Stimulated activated CD4-positive, alpha-beta T cell treated with anti-CD3 and anti-CD28 coated beads, Interleukin-15, amount 100 ng/mL, for 24 hours (primary cell): ENCODE measurements at places on chromosomes 1 and 21.
A peak's percentile ranks its signal among the peaks of the same experiment; 100 is the strongest.

GRCh38 chr21:40151611-40152010 lies 284.4 kb downstream of the PCP4 start:
- DNase-seq: no peak

DNA sequence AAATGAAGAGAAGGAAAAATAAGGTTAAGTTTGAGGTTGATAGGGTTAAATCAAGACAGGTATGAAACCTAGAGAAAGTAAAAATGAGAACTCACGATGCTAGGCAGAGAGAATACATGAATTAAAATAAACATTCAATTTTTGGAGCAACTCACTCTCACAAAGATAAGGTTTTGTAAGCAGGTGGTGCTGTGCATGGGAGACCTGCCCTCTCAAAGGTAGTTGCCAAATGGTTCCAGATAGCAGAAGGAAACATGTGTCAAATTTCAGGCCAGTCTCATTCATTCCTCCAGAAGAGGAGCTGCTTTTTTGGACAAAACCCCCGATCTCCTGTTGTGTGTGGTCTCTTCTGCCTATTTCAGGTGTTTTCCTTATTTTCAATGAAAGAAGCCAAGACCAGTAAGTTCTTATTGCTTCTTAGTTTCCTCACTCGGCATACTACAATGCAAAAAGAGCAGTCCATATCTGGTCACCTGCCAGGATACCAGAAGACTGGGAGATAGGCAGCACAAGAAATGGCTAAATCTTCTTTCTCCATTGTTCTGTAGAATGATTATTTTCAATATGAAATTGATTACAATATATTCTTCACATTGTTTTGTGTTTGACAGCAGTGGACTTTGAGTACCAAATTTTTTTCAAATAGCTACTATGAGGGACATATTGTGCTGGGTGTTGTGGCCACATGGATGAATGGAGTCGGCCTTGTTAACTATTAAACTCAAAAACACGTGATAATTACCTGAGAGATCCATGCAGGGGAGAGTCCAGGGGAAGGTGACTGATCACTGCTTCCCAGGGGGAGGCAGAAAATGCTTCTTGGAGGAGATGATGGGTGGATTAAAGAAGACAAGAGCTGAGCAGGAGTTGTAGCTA lies 3.6 kb downstream of the CR1L start:
- no peak for DNase-seq

DNA sequence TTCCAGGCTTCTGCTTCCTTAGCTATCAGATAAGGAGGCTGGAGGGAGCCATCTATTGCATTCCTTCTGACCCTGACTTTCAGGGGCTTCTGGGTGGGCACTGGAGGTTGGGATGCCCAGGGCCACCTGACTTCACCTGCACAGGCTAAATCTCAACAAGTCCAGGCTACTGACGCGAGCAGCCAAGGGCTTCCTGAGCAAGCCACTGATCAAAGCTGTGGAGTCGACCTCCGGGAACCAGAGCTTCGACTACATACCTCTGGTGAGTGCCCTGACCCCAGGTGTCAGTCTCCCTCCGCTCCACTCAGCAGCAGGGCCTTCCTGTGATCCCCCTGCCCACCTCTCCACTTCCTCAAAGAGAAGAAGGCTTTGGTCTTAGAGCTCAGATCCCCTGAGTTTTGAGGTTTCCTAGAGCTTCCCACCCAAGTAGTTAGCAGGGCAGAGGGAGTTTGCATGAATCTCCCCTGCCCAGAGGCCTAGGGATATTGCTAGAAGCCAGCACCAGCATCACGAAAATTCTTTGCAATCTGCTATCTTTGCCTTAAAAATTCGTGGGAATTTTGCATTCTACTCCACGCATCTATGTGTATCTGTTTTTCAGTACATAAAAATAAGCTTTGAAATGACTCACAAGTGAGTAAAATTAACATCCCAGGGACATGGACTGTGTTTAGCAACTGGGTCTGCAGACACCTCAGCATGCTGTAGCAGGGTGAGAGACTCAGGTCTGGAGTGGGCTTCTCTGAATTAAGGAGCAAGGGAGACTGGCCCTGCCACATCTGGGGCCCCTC lies 61.4 kb downstream of the VWA5B1 start:
- no peak for DNase-seq

DNA sequence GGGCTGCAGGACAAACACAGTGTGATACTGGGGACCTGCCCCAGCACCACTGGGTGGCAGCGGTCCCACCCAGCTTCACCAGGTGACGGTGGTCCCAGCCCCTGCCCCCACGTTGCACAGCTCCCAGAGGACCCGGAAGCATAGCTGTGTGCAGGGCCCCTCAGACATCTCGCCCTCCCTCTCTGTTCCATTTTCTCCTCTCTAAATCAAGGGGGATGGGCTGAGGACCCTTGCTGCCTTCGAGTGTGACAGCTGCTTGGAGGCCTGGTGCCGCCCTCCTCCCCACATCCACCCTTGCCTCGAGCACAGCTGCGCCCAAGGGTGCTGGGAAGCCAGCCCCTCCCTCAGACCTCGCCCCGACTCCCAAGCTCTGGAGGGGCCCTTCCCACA lies 16.1 kb upstream of the LRRC3 start:
- DNase-seq: no peak

- no peak for DNase-seq
These were observed 111.8 kb upstream of the USH2A start for GRCh38 chr1:216535059-216535458.

GRCh38 chr1:204104331-204105130 lies 31.6 kb downstream of the SOX13 start:
- DNase-seq: peak; percentile 12
